T47D (cell line): ENCODE measurements at places on chromosomes 1 and 21.

- no peak for DNase-seq
Measured at GRCh38 chr1:97350662-97351061, 570.2 kb downstream of the DPYD start.

GRCh38 chr1:8382608-8383505 lies 64.9 kb downstream of the SLC45A1 start:
- no peak for DNase-seq

DNA sequence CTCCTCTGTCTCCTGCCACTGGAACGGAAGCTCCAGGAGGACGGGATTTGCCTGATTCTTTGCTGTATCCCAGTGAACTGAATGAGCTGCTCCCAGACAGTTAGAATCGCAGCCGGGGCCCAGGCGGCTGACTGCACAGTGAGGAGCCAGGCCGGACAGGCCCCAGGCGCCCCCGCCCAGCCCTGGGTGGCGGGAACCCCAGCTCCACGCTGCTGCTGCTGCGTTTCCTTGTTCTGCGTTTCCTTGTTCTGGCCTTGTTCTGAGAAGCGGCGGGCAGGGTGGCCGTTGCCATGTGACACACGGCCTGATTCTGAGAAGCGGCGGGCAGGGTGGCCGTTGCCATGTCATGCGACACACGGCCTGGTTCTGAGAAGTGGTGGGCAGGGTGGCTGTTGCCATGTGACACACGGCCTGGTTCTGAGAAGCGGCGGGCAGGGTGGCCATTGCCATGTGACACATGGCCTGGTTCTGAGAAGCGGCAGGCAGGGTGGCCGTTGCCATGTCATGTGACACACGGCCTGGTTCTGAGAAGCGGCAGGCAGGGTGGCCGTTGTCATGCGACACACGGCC lies 56.2 kb downstream of the SLC37A1 start:
- no peak for DNase-seq

DNA sequence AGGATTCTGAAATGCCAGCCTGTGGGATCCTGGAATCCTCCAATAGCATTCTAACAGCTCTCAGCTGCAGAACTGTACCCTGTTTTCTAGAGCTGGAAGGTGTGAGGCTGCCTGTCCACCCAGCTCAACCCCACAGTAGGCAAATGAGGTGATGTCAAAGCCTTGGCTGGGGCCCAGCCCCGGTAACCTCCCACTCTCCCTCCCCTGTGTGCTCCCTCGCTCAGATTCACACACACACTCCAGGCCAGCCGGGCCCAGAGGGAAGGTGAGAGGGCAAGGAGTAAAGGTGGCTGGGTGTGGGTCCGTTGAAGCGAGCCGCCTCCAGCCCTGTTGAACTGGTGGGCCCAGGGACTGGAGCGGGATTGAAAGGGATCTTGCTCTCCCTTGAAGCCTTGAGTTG lies at the start of gene BSND:
BSND (plus strand) TSS at position 257 of the 400 bp plus-strand sequence. CDS start 254 bp downstream, outside the sequence.
- DNase-seq: no peak

DNA sequence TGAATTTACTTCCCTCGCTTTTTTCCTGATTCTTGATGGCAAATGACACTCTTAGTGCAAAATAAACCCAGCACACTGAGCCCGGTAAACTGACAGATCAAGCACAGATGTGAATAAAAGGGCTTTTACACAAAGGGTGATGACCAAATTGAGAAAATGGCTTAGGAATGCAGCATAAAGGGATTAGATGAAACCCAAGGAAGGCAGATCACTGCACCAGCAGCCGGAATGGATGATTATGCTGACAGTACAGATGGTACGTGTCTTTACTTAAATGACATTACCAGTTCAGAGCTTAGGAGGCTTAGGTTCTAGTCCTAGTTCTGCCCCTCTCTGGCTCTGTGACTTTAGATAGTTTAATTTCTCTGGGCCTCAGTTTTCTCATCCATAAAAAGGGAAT lies 12.0 kb downstream of the PKP1 start:
- no peak for DNase-seq

DNA sequence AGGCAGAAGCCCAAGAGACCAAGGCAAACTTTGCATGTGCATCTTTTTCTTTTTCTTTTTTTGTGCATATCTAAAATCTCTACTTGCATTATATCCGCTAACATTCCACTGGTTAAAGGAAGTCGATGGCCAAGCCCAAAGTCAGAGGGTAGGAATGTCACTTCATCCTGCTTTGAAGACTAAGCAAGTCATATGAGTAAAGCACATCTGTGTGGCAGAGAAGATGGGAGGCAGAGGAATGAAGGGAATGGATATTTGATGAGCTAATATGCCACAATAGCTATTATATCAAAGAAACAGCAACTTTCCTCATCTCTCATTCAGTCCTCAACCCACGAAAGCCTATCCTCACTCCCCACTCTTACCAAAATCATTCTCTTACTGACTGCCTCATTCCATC lies 59.3 kb downstream of the RNF220 start:
- no peak for DNase-seq
